ENCODE measurements at places on chromosomes 6 and 20.

- H3K27me3 ChIP-seq = peaks cover 33% of the 10 kb centered on the region
- H3K36me3 ChIP-seq = no peaks in the 10 kb centered on the region
- H3K4me3 ChIP-seq = peak overlapping the region; percentile 98
- no peak for DNase-seq
Observed at GRCh38 chr20:36093025-36093803, 61.3 kb upstream of the EPB41L1 start.

GRCh38 chr20:25203871-25204320 lies 8.4 kb downstream of the ENTPD6 start:
- H3K36me3 ChIP-seq = peaks cover 4% of the 10 kb centered on the region
- H3K27me3 ChIP-seq = no peaks in the 10 kb centered on the region
- H3K27ac ChIP-seq = no peak overlapping the region

DNA sequence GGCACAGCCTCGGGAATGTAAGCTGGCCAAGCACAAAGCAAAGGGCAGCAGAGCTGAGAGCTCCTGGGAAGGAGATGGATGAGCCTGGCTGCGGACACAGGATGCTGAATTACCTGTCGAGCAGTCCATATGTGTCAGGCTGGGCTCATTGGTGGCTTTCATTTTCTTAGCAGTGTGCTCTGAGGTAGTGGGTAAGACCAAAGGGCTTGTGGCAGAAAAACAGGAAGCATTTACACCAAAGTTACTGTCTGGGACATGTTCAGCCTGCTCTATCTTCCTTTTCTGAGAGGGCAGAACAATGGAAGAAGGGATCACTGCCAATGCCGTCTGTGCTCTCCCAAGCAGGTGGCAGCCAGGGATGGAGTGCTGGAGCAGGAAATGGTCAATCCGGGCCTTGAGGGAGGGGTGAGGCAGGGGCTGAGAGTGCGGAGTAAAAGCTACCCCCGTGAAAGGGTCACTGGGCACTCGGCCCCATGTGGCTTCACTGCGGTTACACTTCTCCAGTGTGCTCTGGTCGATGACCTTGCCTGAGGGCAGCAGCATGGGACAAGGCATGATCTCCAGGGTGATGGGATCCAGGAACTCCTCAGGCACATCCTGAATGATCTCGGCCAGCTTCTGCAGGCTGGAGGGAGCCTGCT lies 36.9 kb upstream of the AVP start:
- H3K27me3 ChIP-seq = no peaks in the 10 kb centered on the region
- DNase-seq = no peak
- H3K4me3 ChIP-seq = no peak overlapping the region
- H3K27ac ChIP-seq = no peak overlapping the region

DNA sequence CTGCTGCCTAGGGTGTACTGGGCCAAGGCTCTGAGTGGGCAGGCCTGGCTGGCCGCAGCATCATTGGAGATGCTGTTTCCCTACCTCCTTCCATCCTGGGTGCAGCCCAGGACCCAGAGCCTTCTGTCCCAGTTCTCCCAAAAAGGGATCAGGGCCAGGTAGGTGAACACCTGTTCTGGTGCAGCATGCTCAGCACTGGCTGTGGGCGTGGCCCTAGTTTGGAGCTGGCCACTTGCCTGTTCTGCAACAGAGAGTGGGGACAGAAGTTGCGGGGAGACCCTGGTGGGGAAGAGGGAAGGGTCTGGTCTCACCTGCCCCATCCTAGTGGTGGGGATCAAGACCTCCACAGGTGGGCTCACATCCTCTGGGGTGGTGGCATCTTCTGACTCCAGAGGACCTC lies 1.4 kb upstream of the ARMC12 start:
- no peak overlapping the region for H3K4me3 ChIP-seq
- no peak for DNase-seq
- no peaks in the 10 kb centered on the region for H3K27me3 ChIP-seq
- no peaks in the 10 kb centered on the region for H3K36me3 ChIP-seq
- H3K4me1 ChIP-seq = peaks cover 23% of the 10 kb centered on the region
- H3K27ac ChIP-seq = no peak overlapping the region

DNA sequence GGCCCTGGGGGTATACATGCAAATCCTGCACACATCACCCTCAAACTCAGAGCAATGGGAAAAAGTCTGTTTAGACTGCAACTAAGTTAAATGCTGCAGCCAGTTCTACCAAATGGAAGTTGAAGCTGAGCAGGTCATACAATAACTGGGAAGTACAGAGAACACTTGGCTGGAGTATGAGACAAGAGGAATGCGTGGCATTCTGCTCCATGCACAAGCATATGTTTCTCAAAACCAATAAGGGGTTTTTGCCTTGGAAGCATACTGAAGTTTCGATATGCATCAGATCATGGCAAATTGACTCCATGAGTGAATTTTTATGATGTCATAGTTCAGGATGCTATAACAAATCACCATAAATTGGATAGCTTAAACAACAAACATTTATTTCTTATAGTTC lies 193.8 kb downstream of the COL12A1 start:
- H3K27me3 ChIP-seq = no peaks in the 10 kb centered on the region
- no peak overlapping the region for H3K4me3 ChIP-seq
- H3K36me3 ChIP-seq = no peaks in the 10 kb centered on the region
- no peak overlapping the region for H3K27ac ChIP-seq

DNA sequence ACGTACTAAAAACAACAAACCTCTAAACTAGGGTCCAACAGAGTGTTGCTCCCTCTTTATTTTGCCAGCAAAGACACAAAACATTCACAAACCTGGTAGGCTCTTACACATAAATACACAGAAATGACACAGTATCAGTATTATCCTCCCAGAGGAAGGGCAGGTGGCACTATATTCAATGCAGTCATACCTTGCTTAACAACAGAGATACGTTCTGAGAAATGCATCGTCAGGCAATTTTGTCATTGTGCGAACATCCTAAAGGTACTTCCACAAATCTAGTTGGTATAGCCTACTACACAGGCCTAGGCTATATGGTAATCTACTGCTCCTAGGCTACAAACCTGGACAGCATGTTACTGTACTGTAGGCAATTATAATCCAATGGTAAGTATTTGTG lies 9.6 kb downstream of the ZBTB2 start:
- H3K4me1 ChIP-seq = peaks cover 16% of the 10 kb centered on the region
- no peak overlapping the region for H3K27ac ChIP-seq
- no peaks in the 10 kb centered on the region for H3K27me3 ChIP-seq
- no peak overlapping the region for H3K4me3 ChIP-seq
- no peak for DNase-seq

GRCh38 chr6:169959136-169960002 lies 207.9 kb downstream of the ERMARD start:
- H3K36me3 ChIP-seq = no peaks in the 10 kb centered on the region
- H3K4me3 ChIP-seq = peak overlapping the region; percentile 31
- DNase-seq = peak; percentile 62
- H3K27ac ChIP-seq = no peak overlapping the region
- H3K4me1 ChIP-seq = peaks cover 15% of the 10 kb centered on the region

GRCh38 chr6:102679865-102680264 lies 1286.4 kb downstream of the GRIK2 start:
- no peak overlapping the region for H3K27ac ChIP-seq
- no peak overlapping the region for H3K4me3 ChIP-seq
- DNase-seq = no peak
- peaks cover 4% of the 10 kb centered on the region for H3K27me3 ChIP-seq
- H3K36me3 ChIP-seq = no peaks in the 10 kb centered on the region
- H3K4me1 ChIP-seq = no peaks in the 10 kb centered on the region

GRCh38 chr20:10329387-10330005 lies 104.5 kb downstream of the MKKS start:
- no peak overlapping the region for H3K4me3 ChIP-seq
- H3K36me3 ChIP-seq = no peaks in the 10 kb centered on the region
- H3K27me3 ChIP-seq = peaks cover 13% of the 10 kb centered on the region
- H3K4me1 ChIP-seq = peaks cover 21% of the 10 kb centered on the region
- H3K27ac ChIP-seq = no peak overlapping the region
- DNase-seq = no peak

GRCh38 chr6:144857086-144857485 lies 572.0 kb downstream of the UTRN start:
- H3K4me3 ChIP-seq = no peak overlapping the region
- no peaks in the 10 kb centered on the region for H3K36me3 ChIP-seq
- H3K4me1 ChIP-seq = no peaks in the 10 kb centered on the region
- DNase-seq = no peak
- no peak overlapping the region for H3K27ac ChIP-seq
- H3K27me3 ChIP-seq = no peaks in the 10 kb centered on the region

- H3K4me1 ChIP-seq = peaks cover 11% of the 10 kb centered on the region
- no peak for DNase-seq
- peak overlapping the region; percentile 64 for H3K27ac ChIP-seq
- no peaks in the 10 kb centered on the region for H3K36me3 ChIP-seq
- no peaks in the 10 kb centered on the region for H3K27me3 ChIP-seq
Observed at GRCh38 chr6:31775633-31776484, 1.3 kb downstream of the VWA7 start.

DNA sequence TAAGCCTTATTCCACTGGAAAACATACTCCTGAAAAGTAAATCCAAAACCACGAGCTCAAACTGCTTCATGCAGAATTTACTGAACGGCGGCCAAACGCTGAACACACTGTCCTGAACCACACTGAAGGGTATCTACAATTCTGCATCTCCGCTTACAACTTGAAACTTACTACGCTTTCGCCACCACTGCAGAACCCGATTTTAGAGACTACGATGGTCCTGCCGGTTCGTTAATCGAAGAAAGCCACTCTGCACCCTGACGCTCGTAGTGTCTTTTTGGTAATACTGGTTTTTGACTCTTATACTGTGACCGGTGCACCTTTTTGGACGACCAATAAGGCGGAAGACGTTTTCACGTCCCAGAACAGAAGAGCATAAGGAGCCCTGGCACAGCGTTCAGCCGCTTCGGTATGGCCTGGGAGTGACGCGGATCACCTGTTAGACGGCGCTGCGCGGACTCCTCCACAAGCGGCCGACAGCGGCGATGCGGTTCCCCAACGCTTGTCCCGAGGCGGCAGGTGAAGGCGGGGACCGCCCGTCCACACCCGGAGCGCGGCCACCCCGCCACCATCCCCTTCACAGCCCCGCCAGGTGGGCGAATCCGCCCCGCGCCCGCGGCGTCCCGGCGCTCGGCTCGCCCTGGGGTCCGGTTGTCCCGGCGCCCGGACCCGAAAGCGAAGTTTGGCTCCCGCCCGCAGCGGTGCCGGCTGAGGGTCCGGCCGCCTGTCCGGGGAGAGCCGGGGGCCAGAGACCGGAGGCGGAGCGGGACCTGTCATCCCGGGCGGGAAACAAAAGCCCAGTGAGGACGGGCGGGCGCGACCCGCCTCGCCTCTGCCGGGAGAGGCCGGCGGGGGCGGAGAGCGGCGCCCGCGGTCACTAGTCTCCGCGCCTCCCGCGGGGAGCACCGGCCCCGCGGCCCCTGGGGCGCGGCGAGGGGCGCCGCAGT lies 784 bp downstream of the FKBP5 start:
- H3K4me1 ChIP-seq = peaks cover 14% of the 10 kb centered on the region
- peak overlapping the region; percentile 93 for H3K4me3 ChIP-seq
- peak overlapping the region; percentile 42 for H3K27ac ChIP-seq
- peaks cover 16% of the 10 kb centered on the region for H3K27me3 ChIP-seq
- DNase-seq = peak; percentile 70

GRCh38 chr6:82436740-82437139 lies 73.1 kb downstream of the TPBG start:
- no peak overlapping the region for H3K4me3 ChIP-seq
- DNase-seq = no peak
- H3K36me3 ChIP-seq = no peaks in the 10 kb centered on the region
- H3K4me1 ChIP-seq = peaks cover 6% of the 10 kb centered on the region
- H3K27ac ChIP-seq = no peak overlapping the region

DNA sequence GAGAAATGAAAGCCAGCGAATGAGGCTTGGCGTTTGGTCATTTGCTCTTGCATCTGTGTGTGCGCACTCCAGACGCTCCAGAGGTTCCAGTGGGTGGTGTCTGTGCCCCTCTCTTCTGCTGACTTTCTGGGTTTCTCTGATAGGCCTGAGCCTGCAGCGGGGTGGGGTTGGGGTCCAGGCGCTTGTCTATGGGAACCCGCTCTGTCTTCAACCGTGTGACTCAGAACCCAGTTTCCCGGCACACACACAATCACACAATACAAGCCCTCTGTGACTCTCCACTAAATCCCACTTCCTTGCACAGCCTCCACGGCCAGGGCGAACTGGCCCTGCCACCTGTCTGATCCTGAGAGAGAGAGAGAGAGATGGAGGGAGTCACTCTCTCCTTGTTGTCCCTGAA lies 24.6 kb downstream of the RBM38 start:
- H3K4me1 ChIP-seq = peaks cover 8% of the 10 kb centered on the region
- H3K27ac ChIP-seq = no peak overlapping the region

- H3K4me1 ChIP-seq = no peaks in the 10 kb centered on the region
- H3K36me3 ChIP-seq = no peaks in the 10 kb centered on the region
- no peak overlapping the region for H3K27ac ChIP-seq
- peaks cover 25% of the 10 kb centered on the region for H3K27me3 ChIP-seq
Observed at GRCh38 chr20:20808016-20808415, 95.6 kb upstream of the RALGAPA2 start.
